ENCODE measurements at places on chromosomes 1 and 21.

DNA sequence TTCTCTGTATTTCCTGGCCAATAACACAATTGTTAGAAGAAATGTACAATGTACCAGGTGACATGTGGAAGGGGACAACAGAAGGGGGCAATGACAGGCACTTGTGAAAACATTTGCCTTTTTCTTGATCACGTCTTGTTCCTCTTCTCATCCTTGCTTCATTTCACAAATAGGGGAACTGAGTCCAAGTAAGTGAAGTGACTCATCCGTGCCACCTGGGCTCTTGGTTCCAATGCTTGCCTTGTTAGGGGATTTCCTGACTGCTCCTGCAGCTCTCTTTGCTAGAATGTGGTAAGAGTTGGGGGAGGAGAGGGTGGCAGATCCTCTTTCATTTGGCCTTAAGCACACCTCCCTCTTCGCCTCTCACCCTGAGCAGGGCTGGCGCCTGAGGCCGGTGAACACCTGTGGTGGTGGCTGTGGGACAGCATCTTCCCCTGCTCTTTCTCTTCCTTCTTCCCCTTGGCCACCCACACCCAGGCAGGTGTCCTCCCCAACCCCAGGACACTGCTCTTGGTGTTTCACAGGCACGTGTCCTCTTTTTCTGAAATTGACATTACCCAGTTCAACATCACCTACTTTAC lies 2.2 kb upstream of the RHEX start:
- DNase-seq: peak; percentile 50

DNA sequence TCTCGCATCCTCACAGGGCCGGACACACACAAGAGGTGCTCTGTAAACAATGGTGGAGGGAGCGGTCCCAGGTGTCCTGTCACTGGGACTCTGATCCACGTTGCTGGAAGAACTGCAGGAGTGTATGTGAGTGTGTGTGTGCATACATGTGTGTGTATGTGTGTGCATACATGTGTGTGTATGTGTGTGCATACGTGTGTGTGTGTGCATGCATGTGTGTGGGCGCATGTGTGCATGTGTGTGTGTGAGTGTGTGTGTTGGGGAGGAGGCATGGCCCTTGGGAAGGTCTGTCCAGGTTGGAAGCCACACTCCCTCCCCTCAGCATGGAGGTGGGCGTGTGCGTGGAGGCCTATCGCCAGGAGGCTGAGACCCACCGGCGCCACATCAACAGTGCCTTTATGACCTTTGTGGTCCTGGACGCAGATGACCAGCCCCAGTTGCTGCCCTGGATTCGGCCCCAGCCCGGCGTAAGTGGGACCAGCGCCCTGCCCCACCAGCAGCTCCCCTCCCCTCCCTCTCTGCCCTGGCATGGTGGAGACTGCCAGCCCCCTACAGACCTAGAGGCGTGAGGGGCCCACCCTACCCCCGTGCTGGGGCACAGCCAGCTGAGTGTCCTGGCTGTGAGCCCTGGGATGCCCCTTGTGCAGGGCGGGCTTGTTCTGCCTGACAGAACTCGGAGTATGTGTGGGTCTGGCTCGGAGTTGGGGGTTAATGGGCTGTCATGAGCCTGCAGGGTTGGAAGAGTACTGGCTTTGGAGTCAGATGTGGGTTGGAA lies 22.2 kb downstream of the FAM151A start:
- DNase-seq: no peak

DNA sequence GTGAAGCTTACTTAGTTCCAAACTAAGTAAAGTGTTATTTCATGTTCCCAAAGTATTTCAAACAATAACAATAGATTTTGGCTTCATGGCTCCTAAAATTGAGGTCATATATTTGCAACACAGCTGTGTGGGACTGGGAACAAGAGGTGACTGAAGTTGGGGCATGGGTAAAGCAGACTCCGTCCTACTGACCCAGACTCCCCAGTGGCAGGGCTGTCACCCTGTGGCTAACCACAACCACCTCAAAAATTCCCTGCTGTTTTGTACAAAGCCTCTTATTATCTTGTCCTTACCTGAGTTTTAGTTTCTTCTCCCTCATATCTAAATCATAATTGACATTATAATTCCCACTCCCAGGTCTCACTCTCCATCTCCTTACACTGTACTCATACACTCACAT lies 117.6 kb downstream of the PTGER3 start:
- no peak for DNase-seq

DNA sequence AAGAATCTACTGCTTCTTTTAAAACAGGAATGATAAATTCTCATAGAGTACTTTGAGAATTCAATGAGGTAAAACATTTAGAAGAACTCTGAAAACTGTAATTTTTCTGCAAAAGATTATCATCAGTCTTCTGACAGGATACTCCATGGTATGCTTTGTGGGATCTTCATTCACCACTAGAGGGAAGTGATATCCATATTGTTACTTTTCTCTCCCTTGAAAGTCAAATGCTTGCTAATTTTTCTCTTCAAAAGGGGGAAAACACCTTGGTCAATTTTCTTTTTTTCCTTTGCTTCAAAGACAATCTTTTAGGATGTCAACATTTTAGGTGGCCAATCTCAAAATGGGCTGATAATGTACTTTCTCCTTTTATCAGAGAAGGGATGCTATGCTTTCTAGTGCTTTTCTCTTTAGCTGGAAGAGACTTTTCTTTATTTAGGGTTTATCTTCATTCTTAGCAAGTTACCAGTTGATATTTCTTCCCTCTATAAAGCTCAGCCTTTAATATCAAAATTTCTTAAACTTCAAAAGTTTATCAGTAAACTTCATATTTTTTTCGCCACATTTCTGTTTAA lies 95.5 kb downstream of the NEGR1 start:
- DNase-seq: no peak

GRCh38 chr1:207088701-207089626 lies at the start of gene C4BPB:
C4BPB (plus strand) TSS chr1:207088860; CDS start chr1:207089532, 672 bp downstream.
- no peak for DNase-seq

GRCh38 chr1:187634940-187635339 lies 806.2 kb downstream of the PLA2G4A start:
- no peak for DNase-seq

GRCh38 chr1:165487921-165488320 lies 43.0 kb upstream of the RXRG start:
- no peak for DNase-seq

DNA sequence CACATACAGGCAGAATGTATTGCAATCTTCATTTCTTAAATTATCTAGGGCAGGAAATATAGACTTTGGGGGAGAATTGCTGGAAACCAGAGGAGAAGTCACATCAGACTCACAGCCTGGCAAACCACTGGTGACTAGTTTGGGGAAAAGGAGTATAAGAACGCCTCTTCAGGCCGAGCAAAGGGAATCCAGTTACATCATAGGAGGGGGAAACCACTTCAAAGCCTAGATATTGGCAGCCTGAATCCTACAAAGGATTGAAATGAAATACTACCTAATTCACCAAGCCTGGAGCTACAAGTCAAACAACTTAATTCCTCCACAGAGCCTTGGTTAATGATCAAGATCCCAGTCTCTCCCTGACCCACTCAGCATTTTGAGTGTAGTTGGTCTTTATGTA lies 121.7 kb downstream of the SLC30A10 start:
- DNase-seq: no peak

DNA sequence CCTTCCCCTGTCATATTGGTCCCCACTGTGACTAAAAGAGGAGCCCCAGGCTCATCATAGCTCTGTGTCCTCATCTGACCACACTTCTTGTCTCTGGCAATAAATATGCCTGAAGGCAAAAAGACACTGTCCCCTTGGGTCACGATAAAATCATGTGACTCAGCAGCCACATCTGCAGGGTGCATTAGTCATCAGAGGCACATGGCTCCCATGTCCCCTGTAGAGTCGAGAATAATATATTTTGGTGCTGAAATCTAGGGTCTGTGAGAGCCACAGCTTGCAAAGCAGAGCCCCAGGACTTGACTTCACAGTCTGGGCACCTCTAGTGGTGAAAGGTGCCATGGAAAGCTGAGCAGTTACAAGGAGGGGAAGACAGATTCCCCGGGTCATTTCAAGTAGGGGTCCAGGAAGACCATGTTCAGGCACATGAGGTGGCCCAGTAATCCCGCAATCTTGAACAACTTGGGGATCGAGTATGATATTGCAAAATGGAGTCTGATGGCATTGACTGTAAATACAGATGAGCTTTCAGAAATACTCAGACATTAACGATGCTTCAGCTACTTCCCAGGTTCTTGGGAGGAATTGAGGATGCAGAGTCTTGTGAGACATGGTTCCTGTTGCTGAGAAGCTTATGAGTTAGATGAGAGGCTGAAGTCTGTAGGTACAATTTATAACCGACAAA lies 68.6 kb downstream of the SLC35F3 start:
- no peak for DNase-seq

DNA sequence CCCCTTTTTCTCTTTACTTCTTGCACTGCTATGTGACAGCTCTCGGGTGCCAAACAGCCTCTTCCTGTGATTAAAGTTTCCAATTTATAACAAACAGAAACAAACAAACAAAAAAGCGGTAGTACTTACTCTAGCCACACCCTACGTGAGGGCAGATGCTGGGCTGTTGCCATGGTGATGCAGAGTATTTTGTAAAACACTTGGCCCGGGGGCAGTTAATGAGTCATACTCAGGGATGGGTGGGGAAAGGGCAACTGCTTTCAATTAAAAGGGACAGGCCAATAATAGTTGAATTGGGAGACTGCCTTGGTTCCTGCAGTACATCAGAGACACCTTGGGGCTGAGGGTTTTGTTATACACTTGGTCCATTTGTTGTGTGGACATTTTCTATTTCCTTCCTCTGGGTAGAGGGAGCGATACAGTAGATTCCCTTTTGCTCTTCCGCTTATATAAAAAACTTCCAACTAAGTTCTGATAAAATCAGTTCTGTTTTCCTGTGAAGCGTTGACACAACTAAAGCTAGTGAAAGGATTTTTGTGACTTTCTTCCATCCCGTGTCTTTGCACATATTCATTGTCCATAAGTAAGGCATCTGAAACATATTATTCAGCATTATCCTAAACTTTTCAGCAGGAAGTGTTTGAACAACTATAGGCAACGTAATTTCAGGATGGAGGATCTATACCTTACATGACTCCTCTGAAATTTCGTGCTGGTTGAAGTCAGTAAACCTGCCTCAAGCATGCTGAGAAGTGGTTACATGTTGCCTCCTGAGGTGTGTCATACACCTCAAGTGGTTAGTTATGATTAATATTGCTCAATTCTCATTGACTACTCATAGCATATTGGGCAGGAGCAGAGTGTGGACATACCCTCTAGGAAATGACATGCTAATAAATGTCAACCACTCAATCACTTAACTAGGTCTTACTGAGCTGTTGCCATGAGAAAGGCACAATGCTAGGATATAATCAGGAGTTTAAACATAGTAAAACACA lies 36.7 kb upstream of the THEM4 start:
- peak; percentile 57 for DNase-seq

GRCh38 chr1:112720800-112721199 lies 5.7 kb upstream of the PPM1J start:
- DNase-seq: no peak

DNA sequence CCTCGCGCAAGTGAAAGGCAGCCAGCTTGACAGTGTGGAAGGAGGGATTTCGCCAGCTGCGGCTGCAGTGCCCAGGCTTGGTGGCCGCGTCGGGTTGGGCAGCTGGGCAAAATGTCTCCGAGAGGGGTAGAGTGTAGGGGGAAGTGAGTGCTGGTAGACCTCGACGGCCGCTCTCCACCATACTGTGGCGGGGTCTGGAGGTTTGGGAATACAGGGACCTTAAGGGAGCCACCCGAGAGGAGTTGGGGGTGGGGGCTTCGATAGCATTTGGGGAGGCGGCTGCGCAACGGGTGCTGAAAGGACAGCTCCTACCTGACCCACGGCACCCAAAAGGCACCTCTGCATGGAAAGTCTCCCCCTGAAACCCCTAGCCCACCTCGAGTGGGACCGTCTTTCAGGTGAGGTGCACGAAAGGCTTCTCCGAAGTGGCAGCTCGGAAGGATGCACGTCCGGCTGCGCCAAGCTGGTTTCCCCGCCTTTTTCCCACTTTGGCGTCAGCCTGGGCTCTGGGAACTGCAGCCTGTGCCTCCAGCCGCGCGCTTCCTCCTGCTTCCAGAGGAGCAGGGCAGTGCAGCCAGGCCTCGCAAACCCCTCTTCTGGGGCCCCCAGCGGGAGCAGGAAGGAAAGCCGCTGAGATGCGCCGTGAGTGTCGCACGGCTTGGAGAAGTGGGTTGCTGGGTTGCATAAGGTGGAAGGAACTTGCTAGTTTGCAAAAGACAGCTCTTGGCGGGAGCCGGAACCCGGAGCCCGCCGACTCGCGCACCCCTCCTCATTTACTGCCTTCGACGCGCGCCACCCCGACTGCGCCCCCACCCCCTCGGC lies 531 bp upstream of the HMGN2 start:
- no peak for DNase-seq

GRCh38 chr1:34970220-34970735 lies 14.9 kb downstream of the TMEM35B start:
- no peak for DNase-seq
